Left forelimb (tissue), 1 donor: ENCODE measurements at places on chromosomes 11 and 22.

DNA sequence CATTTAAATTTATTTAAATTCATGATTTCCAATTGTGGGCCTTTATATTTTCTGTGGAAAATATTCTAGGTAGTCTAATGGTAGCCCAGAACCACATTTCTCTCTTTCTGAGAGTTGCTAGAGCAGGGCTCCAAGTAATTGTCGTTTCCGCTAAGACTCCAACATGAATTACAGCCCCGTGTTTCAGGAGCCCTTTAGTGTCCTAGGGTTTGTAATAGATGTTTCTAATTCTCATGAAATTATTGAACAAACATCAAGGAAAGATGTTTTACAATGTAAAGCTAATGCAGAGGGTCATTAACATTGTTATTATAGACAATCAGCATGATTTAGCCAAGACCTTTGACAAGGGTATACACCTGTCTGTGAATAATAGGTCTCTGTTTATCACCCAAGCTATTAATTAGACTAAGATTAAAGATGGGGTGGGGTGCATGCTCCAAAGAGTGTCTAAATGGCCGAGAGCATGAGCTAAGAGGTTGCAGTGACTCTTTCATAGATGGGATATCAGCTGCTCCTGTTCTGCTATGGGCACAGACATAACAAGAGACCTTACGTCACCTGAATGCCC lies 81.8 kb upstream of the NTM start:
- DNase-seq, result no peak

- no peak for DNase-seq
These were observed 191.1 kb upstream of the KIRREL3 start for GRCh38 chr11:127191689-127192088.

DNA sequence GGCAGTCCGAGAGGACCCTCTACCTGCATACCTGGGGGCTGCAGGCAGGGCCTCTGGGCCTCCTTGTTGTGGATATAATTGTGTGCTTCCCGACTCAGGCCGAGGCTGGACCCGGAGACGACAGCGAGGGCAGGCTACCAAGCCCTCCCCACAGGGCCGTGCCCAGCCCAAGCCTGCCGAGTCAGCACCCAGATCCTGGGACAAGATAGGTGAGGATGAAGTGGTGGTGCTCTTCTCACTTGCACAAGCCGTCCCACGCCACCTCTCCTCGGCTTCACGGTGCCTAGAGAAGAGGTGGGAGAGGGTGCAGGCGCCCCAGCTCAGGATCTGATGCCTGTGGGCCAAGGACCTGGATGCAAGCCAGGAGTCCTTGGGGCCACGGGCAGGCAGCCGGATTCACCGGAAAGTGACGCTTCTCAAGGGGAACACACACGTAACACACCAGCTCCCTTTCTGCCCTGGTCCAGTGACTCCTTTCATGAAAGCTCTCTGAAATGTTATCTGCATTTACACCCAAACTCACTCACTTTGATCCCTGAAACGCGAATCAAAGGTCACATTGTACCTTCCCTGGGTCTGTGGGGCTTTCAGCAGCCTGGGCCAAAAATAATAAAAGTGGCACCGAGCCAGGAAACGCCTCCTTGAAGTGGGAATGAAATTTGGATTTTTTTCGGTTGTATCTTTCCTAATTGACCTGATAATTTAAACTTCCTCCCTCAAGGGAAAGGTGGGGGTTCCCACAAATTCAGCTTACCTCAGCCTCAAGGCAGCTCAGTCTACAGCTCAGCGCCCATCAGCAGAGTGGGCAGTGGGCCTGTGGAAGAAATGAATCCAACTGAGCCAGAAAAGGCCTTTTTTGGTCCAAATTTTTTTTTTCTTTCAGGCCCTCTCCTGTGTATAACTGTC lies 1.1 kb upstream of the GNB1L start:
- peak; percentile 74 for DNase-seq

- no peak for DNase-seq
These were observed 415.4 kb downstream of the BRD1 start for GRCh38 chr22:49412236-49412635.

GRCh38 chr22:30238661-30239487 lies 7.7 kb downstream of the LIF start:
- DNase-seq, result no peak

- peak; percentile 84 for DNase-seq
These were observed 5.7 kb downstream of the ZFTA start for GRCh38 chr11:63762654-63763495.

- no peak for DNase-seq
These were observed 8.4 kb upstream of the PMM1 start for GRCh38 chr22:41598081-41598480.

GRCh38 chr22:29202212-29203192 lies 3.2 kb upstream of the EMID1 start:
- no peak for DNase-seq

DNA sequence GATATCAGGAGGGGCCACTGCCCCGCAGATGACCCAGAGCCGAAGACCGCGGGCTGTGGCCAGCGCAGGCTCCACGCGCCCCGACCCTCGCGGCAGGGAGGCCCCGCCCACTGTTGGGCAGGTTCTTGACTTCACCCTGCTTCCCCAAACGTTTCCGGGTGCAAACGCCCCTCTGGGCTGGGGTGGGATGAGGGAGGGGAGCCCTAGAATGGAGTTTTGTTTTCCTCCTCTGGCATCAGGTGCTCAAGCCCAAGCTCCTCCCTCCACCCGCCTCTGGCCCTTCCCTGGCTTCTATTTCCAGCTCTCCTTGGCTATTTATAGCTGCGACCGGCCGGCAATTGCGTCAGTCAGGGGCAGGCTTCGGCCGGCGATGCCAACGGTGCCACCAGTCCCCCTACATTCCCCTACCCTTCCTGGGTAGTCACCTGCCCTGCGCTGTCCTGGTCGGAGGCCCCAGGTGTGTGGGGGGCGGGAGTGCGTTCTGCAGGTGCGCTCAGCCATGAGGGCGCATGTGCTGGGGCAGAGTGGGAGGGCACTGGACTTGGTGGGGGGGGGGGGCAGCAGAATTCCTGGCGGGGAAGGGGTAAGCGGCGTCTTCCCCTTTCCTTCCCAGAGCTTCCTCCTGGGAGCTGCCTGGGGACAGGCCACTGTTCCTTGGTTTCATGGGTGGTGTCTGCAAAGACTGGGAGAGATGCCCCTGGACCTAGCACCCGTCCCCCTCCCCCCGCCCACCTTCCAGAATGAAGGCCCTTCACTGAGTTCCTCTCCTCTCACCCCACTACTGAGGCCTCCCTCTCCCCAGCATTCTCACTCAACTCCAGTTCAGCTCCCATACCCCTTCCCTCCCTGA lies 23.6 kb downstream of the DUSP8 start:
- DNase-seq, result no peak

- peak; percentile 50 for DNase-seq
These were observed 9.1 kb downstream of the DCPS start for GRCh38 chr11:126312961-126313360.

- no peak for DNase-seq
These were observed 91.6 kb upstream of the SLC22A12 start for GRCh38 chr11:64499261-64500004.

- no peak for DNase-seq
These were observed at the start of gene ARHGAP8 for GRCh38 chr22:44752285-44753188. ARHGAP8 (plus strand) TSS chr22:44752575; CDS start chr22:44786528, 33,953 bp downstream.

DNA sequence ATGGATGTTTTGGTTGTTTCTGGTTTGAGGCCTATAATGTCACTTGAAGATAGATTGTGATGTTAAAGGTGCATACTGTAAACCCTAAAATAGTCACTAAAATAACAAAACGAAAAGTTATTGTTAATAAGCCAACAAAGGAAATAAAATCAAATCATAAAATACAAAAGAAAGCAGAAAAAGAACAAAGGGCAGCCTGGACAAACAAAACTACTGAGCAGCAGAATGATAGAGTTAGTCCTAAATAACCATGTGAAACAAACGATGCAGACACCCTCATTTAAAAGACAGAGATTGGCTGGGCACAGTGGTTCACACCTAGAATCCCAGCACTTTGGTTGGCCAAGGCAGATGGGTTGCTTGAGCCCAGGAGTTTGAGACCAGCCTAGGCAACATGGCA lies 90.9 kb upstream of the GAL start:
- DNase-seq, result no peak

DNA sequence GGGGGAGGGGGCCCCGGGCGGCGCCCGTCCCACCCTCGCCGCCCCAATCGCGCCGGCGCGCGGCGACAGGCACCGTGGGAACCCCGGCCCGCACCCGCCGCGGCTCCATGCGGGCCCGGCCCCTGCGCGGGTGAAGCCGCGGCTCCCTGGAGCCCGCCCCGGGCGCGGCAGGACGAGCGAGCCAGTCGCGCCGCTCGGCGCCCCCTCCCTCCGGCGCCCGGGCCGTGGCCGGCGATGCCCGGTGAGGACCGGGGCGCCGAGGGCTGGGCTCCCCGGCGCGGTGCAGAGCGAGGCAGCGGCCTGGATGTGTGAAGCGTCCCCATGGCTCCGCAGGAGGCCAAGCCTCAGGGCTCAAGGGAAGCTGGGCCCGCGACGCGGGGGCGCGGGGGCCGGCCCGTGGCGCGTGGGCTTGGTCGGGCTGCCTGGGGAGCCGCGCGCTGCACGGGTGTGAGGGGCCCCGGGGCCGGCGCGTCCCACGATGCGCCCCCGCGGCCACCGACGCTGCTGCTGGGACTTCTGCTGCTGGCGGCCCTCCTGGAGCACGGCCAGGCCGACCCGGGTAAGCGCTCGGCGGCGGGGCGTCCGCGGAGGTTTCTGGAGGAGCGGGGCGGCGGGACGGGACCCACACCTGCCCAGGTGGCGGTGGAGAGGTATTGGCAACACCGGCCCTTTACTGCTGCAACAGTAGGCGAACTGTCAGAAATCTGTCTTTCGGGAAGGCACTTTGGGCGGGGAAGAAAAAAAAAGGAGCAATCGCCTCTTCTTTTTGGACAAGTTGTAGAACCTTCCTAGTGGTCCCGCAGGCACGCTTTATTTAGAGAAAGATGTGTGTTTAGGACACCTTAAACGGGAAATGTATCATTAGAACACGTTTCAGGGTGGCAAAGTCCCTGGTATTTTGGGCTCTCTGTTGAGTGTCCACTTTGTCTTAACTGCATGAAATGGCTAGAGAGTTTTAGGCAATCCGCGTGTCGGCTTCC lies 119.4 kb downstream of the HIPK3 start:
- DNase-seq, result no peak

- DNase-seq, result no peak
These were observed 50.5 kb downstream of the RBX1 start for GRCh38 chr22:41001722-41002122.

- no peak for DNase-seq
These were observed 108.2 kb downstream of the SLC36A4 start for GRCh38 chr11:93089474-93090102.

GRCh38 chr11:74321487-74322188 lies 10.2 kb upstream of the P4HA3 start:
- no peak for DNase-seq

DNA sequence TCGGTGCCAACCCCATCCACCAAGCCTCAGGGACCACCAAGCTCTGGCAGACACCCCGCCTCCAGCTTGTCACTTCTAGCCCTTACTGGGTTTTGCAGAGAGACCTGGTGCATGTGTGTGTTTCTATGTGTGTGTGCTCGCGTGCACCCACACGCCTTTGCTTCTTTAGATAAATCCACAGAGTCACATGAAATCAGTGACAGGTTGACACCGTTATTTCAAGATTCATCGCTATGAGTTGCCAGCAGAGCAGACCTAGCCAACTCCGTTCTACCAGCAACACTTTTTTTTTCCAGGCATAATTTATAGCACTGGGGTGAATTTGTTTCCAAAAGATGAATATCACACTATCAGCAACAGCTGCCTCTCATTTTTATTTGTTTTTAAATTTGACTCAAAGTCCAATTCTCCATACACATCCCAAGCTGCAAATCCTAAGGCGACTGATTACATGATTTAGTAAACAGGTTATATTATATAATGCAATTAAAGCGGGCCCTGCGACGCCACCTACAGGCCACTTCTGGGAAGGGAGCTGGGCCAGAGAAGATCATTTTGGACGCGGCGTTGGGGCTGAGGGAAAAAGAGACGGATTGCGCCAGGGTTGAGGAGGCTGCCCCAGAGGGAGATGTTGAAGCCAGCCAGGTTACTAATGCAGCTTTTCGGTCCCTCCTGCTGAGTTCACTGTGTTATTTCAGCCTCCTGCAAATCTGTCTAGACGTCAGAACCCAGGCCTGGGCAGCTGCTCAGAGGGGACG lies 150.5 kb downstream of the FEZ1 start:
- DNase-seq, result peak; percentile 80

DNA sequence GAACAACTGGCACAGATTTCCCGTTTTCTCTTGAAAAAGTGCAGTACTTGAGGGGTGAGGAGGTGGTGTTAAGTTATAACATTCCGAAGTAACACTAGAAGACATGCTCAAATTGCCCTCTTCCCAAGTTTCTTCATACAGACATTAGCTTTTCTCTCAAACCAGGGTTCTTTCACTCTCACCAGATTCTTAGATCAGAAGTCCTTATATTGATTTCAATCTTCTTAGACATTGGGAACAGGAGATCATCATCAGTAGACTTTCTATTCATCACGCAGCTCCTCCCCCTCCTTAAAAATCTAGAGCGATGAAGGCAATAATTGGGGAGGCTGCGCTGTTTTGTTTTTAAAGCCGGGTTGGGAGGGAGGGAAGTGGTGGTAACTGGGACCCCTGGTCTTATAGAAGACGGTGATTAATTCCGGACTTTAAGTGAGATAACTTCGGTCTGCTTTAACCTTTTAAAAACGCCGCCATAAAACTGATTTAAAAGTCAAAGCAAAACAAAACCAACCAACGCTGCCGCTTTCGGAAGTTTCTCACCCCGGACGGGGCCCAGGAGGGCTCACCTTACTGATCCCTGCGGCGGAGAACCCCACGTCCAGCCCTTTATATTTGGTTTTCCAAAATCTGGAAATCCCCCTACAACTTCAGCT lies 665 bp downstream of the USP28 start:
- no peak for DNase-seq

GRCh38 chr11:2174361-2174760 lies 2.7 kb upstream of the TH start:
- DNase-seq, result no peak

DNA sequence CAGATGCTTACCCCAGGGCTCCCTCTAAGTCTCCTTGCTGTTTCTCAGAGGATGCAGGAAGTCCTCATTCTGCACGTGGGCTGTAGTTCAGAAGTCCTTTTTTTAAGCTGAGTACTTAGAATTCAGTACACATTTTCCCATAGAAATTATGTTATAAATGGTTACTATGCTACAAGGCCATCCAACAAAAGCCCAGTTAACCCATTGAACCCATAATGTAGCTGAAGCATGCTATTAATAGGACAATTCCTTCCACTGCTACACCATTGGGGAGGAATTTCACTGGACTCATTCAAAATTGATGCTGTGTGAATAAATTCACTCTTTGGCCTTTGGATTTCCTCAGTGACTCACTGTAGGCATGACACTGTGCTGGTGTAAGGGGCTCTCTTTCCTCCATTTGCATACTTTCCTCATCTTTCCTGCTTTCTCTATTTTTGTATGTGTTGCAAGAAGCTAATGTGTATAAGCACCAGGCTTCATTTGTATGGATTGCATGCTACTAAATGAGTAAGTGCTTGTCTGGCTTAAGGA lies 148.0 kb downstream of the NTM start:
- DNase-seq, result no peak

DNA sequence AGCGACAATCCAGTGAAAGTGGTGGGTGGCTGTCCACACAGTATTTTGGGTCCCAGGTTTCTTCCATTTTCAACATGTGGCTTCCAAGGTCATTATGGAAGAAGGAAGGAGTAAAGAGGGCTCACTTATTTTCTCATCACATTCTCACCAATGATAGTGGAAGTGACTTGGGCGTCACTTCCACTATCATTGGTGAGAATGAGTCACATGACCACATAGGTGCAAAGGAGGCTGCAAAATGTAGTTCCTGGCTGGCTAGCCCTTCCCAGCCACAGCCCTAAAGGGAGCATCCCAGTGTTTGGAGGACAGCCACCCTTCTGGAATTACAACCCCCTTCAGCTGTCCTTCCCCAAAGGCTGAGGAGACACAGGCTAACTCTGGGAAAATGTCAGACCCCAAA lies 95.6 kb downstream of the TSPAN18 start:
- no peak for DNase-seq

GRCh38 chr11:101456812-101457211 lies 127.0 kb downstream of the TRPC6 start:
- no peak for DNase-seq
